ENCODE measurements at places on chromosomes 4 and X.
A peak's percentile ranks its signal among the peaks of the same experiment; 100 is the strongest.

DNA sequence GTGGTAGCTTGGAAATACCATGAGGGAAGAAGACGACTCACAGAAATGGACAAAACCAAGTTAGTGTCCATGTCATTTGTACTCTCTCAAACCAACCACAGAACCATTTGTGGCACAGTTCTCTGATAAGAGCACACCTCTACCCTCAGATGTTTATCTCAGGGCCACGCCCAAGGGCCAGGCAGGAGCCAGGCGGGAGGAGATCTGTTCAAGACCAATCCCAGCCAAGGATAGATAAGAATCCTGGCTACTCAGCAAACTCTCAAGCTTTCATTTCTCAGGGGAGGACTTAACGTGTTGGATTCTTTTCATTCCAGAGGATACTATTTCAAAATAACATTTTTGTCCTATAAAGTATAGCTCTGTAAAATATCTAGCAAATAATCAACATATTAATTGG, 95.0 kb downstream of the NYX start:
- no peak for DNase-seq

GRCh38 chrX:32530802-32531403, 680.4 kb downstream of the DMD start:
- no peak for DNase-seq

- DNase-seq = no peak
Observed at GRCh38 chrX:90883479-90883878, 551.2 kb upstream of the PABPC5 start.

- DNase-seq = peak; percentile 38
Observed at GRCh38 chr4:2364654-2365053, 53.8 kb downstream of the ZFYVE28 start.

DNA sequence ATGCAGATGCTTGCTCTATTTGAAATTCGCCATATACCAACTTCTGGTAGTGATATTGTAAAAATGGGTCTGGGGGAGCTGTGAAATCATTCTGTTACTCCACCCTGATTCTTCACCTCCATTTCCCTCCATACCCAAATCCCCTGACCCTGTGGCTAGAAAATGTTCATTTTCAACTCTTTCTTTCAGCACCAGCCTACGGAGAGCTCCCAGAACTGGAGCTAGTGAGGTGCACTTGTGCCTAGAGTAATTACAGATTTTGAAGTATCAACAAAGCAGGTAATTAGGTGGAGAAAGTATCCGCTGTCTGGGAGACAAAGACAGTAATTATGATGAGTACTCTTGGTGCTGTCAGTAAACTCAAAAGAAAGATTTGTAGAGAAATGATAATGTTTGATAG, 8.1 kb downstream of the ARHGAP36 start:
- no peak for DNase-seq

DNA sequence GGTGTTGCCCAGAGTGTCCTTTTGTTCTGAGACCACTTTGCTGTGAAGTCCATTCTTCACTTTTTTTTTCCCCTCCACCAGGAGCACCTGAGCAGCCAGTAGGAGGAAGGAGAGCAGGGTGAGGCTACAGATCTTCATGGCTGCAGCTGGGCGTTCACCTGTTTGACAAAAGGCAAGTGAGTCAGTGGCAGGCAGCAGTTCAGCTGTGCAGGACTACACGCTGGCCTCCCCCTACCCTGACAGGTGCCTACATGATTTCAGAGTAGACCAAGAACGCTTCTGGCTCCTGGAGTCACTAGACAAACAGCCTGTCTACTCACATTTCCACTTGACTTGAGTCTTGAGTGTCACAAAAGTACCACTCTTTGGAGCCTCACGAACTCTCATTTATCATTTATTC, 2.0 kb downstream of the FGFBP1 start:
- no peak for DNase-seq

DNA sequence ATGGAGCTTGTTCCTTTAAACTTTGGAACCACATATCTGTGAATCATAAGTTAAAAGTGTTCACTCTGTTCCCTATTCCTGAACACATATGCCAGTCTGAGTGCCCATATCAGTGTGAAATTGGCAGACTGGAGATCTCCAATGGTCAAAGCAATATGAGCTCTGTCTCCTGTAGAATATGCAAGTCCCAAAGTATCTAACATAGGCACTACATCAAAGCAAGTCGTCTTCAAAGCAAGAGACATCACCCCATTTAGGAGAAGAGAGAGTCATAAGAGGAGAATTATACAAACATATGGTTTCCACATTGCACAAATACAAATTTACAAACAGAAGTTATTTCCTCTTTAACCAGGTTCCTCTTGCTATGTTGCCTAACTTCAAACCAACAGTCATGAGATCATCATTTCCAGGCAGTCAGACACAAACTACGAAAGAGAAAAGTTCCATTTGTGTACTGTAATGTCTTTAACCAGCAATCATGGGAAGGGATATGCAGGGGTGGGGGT, 9.9 kb upstream of the GK start:
- no peak for DNase-seq

GRCh38 chrX:109344678-109345077, 137.2 kb downstream of the GUCY2F start:
- DNase-seq = no peak

All from stimulated activated CD8-positive, alpha-beta memory T cell treated with anti-CD3 and anti-CD28 coated beads, Interleukin-4, amount 100 ng/mL, for 24 hours (primary cell).